Midbrain (tissue), 1 donor: ENCODE measurements at places on chromosomes 7 and 10.

DNA sequence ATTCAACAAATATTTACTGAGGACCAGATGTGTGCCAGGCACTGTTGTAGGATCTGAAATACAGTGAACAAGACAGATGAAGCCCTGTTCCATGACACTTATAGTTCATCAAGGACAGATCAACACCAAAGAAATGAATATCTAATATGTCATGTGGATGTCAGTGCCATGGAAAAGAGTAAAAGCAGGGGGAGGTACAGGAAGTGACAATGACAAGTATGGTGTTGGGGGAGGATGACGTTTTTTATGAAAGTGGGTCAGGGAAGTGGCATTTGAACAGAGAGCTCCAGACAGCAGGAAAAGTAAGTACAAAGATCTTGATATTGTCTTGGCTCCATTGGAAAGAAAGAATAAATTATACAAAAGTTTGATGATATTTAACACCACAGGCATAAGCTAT is 7.0 kb upstream of the SFMBT2 start:
- no peak for DNase-seq

DNA sequence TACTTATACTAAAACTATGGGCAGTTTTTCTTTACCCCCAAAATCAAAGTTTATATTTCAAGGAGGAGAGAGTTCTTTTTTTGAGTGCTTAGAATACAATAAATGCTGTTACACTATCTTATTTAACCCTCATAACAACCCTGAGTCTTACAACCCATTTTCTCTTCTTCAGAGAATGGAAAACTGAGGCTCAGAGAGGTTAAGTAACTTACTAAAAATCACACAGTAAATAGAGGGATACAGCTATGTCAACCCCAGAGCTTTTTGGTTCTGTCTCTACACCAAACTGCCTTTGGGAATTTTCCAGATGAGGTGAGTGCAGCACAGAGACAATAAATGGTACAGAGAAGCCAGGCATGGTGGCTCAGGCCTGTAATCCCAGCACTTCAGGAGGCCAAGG is 25.6 kb upstream of the PIK3AP1 start:
- no peak for DNase-seq

DNA sequence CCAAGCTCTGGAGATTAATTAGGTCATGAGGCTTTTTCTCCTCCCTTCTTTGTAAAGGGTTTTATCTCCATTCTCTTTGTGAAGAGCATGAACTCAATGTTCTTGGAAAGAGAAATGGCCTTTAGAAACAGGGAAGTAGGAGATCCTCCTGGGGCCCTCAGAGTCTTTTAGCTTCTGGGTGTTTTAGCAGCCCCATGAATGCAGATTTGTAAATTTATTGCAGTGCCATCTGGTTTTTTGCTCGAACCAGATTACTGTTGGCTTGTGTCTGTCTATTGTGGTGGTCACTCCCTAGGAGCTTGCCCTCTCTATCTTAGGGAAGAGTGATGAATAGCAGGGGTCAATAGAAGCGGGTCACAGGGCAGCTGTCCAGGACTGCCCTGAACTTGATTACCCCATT is 110.6 kb downstream of the BTRC start:
- DNase-seq: no peak

DNA sequence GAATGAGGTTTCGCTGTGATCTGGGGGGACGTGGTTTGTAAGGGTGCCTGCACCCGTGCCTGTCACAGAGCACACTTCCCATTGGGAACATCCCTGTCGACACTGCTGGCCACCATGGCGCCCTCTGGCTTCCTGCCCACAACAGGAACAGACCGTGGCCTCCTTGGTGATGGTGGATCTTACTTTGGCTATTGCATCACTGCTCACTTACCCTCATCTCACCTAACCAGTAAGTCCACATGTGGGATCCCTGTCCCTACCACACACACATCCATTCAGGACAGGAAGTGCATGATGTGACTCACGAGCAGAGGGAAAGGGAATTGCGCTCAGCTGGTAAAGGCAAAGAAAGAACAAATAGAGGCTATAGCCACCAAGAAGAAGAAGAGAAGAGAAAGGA is 26.2 kb upstream of the SEC61G start:
- no peak for DNase-seq

DNA sequence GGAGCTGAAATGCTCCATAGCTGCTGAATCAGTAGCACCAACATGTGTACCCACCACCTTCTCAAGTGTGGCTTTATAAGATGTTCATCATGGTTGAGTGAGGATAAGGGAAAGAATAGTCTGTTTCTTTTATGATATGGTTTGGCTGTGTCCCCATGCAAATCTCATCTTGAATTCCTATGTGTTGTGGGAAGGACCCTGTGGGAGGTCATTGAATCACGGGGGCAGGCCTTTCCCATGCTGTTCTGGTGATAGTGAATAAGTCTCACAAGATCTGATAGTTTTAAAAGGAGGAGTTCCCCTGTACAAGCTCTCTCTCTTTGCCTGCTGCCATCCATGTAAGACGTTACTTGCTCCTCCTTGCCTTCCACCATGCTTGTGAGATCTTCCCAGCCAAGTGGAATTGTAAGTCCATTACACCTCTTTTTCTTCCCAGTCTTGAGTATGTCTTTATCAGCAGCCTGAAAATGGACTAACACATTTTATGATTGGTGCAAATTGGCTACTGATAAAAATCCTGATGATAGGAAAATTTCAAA is 799.9 kb downstream of the TNS3 start:
- no peak for DNase-seq

DNA sequence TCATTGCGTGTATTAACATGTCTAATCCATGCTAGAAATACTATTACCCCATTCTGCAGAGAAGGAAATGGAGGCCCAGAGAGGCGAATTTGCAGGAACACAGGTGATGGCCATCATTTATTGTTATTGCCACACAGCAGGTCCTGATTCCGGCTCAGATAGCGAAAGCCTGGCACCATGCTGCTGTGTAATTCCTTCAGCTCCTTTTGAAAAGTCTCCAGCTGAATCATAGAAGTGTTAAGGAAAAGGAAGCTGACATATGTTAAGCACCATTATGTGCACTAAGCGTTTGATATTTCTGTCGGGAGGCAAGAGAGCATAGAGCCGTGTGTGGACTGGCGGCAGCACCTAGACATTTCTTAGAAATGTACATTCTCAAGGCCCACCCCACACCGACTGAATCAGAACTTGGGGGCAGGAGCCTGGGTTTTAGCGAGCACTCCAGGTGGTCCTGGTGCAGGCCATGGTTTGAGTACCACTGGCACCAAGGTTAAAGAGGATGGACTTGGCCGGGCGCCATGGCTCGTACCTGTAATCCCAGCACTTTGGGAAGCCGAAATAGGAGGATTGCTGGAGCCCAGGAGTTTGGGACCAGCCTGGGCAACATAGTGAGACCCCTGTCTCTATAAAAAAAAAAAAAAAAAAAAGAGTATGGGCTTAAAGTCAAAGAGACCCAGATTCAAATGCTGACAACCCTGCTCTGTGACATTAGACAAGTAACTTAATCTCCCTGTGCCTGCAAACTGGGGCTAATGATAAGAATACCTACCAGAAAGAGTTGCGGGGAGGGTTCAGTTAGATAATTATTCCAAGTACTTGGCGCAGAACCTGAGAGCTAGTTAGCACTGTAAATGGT is 52.2 kb downstream of the UNC5B start:
- no peak for DNase-seq

- DNase-seq: no peak
These were observed 5.8 kb downstream of the IFIT1 start for GRCh38 chr10:89398003-89398749.

DNA sequence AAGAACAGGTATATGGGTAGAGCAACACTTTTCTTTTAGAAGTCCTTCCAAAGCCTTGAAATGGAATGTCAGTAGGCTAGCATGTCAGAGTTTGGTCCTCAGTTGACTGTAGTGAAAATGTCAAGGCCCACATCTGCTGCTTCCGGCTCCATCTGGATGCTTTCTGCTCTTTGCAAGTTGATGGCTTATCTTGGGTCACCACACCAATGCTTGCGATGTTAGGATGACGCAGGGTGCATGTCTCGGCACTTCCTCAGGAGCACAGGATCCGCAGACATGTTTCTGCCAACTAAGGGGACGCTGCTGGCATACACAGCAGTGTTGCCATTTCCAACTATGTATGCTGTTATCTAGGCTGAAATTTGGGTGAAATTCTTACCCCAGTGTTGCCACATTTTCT is 14.0 kb upstream of the HBP1 start:
- DNase-seq: no peak

GRCh38 chr7:91034459-91035368 is 229.5 kb upstream of the FZD1 start:
- peak; percentile 68 for DNase-seq

DNA sequence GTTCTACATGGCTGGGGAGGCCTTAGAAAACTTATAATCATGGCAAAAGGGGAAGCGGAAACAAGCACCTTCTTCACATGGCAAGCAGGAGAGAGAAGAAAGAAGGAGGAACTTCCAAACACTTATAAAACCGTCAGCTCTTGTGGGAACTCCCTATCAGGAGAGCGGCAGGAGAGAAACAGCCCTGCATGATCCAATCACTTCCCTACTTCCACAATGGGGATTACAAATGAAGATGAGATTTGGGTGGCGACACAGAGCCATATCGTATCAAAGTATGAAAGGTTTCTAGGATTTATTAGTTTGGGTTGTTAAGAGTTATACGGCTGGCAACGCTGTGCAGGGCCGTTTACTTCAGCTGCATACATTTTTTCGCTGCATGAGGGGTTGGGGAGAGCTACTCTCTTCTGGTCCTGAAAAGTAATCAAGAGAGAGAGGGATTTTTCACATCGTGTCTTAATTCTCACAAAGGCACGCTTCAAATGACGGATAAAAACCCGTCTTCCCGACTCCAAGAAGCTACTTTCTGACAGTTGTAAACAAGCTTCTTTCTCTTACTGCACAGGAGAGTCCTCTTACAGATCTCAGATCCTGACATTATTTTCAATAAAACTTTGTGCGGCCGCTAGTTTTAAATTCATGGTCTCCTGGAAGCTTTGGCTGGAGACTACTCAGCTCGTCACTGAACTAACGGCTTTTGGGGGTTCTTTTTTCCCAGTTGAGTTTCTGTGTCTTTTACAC is 751 bp upstream of the GTPBP10 start:
- peak; percentile 60 for DNase-seq
